ENCODE measurements at places on chromosomes 1 and 21.

- H3K27ac ChIP-seq, result no peak overlapping the region
- no peaks in the 10 kb centered on the region for H3K4me1 ChIP-seq
- no peak for DNase-seq
- no peaks in the 10 kb centered on the region for H3K36me3 ChIP-seq
These were observed 729.6 kb upstream of the PTBP2 start for GRCh38 chr1:95991787-95992520.

DNA sequence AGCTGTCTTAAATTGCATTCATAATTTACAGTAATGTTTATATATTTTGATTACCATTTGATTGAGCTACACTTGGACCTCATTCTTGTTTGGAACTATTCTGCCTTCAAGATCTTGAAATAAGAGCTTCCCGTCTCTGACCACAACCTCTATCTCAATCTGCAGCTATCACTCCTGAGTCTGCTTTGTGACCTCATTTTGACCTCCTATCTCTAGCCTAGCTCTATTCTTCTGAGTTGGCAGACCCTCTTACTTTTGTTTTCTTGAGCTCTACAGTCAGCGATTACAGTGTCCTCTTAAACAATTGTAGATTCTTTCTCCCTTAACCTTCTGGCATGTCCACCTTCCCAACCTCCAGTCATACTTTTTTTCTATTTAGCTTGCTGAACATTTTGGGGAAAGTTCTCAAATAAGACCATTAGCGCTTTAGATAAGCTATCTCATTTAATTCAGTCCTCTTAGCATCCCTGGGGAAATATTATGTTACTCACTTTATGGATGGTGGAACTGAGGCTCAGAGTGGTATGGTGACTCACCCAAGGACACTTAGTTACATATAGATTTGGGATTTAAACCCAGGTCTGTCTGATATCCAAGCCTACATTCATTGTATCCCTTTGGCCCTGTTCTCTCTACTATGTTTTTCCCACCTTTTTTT, 19.1 kb downstream of the RPAP2 start:
- H3K4me1 ChIP-seq, result no peaks in the 10 kb centered on the region
- no peaks in the 10 kb centered on the region for H3K27me3 ChIP-seq
- H3K4me3 ChIP-seq, result no peak overlapping the region

DNA sequence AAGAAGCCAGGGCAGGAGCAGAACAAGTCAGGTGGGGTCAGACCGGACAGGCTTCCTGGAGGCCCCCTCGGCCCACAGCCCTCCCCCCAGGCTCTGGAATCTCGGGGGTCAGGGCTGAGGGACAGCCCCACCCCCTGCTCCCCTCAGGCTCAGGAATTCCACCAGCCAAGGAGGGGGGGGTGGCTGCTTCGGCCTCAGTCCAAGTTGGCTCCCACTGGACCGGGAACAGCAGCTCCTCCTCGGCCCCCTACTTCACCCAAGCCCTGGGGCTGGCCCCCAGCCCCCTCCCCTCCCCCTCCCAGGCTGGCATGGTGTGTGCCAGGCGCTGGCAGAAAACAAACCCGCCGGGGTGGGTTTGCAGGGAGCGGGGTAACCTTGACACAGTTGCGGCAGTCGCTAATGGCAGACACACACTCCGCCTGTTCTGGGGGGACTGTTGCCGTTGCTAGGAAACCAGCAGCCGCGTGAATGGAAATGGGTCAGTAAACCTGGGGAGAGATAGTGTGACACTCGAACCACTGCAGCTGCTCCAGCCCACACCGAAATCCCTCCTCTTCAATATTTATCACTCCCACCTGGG, 32.4 kb downstream of the AHDC1 start:
- H3K27me3 ChIP-seq, result peaks cover 4% of the 10 kb centered on the region
- no peaks in the 10 kb centered on the region for H3K36me3 ChIP-seq
- H3K27ac ChIP-seq, result no peak overlapping the region
- H3K4me1 ChIP-seq, result peaks cover 33% of the 10 kb centered on the region

DNA sequence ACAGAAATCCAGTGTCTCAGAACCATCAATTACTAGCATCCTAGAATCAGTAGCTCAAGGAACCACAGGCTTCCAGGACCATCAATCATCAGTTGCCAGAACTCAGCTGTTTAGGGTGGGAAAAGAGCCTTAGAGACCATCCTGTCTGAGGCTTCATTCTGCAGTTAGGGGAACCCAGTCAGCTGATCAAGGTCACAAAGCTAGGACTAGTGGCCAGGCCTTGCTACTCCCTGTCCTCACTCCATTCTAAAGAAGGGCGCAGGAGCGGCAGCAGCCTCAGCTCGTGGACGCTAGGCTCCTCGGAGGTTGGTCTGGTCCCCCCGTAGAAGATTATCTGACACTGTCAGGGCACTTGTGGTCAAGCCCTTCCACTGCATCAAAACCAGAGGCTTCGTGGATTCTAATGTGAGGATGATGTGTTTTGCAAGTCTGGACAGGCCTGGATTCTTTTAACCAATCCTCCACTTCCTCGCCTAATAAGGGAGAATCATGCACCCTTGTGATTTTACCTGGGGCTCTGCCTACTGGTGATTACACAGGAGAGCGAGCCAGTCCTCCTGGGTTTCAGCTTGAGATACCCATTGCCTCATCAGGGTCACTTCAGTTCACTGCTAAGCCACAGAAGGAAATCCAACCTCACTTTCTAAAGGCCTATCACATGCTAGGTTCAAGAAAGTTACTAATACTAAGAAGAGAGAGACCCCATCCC, 41.7 kb upstream of the IFFO2 start:
- H3K4me1 ChIP-seq, result no peaks in the 10 kb centered on the region
- no peak overlapping the region for H3K4me3 ChIP-seq
- no peaks in the 10 kb centered on the region for H3K27me3 ChIP-seq
- DNase-seq, result no peak
- no peaks in the 10 kb centered on the region for H3K36me3 ChIP-seq

DNA sequence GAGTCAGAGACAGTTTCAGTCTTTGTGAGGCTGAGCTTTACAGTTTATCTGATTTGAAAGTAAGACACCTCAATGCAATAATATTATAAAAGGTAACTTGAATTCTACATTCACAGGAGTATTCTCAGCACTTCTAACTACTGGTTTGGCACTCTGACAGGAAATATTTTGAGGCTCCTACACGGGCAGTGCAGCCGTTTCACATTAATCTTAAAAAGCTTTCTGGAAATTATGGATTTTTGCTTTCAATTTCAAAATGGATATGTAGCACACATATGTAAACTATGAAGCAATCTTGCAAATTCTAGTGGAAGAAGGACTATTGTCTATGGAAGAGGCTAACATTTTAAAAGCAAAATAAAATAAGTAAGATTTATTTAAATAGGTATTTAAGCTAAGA, 262.9 kb upstream of the SNX7 start:
- DNase-seq, result no peak
- no peaks in the 10 kb centered on the region for H3K27me3 ChIP-seq
- peaks cover 9% of the 10 kb centered on the region for H3K4me1 ChIP-seq
- H3K36me3 ChIP-seq, result no peaks in the 10 kb centered on the region

- no peaks in the 10 kb centered on the region for H3K36me3 ChIP-seq
- peaks cover 14% of the 10 kb centered on the region for H3K4me1 ChIP-seq
- no peaks in the 10 kb centered on the region for H3K27me3 ChIP-seq
- no peak overlapping the region for H3K4me3 ChIP-seq
- no peak for DNase-seq
These were observed 160.1 kb downstream of the SLC45A1 start for GRCh38 chr1:8477983-8478362.

DNA sequence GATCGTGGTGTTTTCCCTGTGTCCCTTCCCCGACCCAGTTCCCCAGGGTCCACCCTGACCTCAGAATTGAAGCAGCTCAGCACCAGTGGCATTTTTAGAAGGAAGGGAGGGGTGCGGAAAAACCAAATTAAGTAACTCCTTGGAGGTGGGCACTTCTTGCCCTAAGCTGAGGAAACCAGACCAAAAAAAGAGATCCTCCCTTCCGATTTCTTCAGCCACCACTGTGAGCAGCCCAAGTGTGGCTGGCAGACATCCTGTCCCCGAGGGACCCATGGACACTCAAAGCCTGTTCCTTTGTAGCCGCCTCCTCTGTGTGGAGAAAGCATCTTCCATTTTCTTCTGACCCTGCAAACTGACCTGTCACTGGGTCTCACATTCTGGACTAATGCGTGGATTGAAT, 31.3 kb downstream of the KIRREL1 start:
- H3K27me3 ChIP-seq, result no peaks in the 10 kb centered on the region

DNA sequence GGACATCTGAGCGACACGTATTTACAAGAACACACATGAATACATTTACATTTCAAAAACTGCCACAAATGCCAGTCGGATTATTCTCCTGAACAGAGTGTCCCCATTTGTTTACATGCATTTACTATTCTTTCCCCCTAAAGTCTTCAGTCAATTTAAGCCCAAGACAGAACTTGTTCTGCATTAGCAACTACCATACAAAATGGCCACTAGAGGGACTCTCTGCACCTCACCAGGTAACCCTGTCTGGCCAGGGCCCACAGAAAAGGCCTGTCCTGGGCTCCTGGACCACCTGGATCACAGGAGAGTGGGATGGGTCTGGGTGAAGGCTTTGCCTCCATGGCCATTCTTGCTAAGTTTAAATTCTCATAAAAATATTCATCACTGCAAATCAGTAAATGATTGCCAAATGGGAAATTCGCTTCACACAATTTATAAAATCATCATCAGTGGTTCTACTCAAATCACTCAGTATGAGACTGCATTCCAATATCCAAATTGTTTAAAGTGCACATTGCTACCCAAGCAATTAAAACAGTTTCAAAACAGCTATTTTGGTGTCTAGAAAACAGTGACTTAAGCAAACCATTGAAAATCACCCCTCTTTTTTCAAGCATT, 12.5 kb upstream of the GUCA2A start:
- no peaks in the 10 kb centered on the region for H3K27me3 ChIP-seq
- H3K4me3 ChIP-seq, result no peak overlapping the region

GRCh38 chr1:7264101-7264500, 478.8 kb downstream of the CAMTA1 start:
- no peaks in the 10 kb centered on the region for H3K27me3 ChIP-seq
- H3K36me3 ChIP-seq, result no peaks in the 10 kb centered on the region
- H3K27ac ChIP-seq, result no peak overlapping the region
- H3K4me3 ChIP-seq, result no peak overlapping the region
- no peak for DNase-seq
- H3K4me1 ChIP-seq, result no peaks in the 10 kb centered on the region

- DNase-seq, result no peak
- H3K36me3 ChIP-seq, result no peaks in the 10 kb centered on the region
- H3K27ac ChIP-seq, result no peak overlapping the region
- H3K27me3 ChIP-seq, result no peaks in the 10 kb centered on the region
These were observed 7.9 kb downstream of the S100B start for GRCh38 chr21:46597031-46597430.

- no peaks in the 10 kb centered on the region for H3K27me3 ChIP-seq
- no peak overlapping the region for H3K4me3 ChIP-seq
- H3K36me3 ChIP-seq, result no peaks in the 10 kb centered on the region
These were observed 47.0 kb downstream of the IGSF21 start for GRCh38 chr1:18154430-18155194.

DNA sequence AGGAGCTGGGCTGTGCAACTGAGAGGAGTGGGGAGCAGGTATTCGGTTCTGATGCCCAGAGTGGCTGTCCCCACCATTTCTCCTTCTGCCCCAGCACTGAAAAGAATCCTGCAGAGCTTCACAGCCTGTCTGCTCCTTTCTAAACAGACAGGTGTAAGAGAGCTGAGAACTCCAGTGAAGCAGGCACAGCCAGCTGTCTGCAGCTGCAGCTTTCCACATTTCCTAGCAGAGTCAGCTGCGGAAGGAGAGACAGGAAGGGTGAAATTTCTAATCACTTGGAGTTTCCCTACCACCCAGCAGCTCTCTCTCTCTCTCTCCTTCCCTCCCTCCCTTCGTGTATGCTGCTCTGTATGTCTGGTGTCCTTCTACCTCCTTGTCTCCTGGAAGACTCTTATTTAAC, 40.5 kb upstream of the GJB5 start:
- DNase-seq, result no peak
- no peak overlapping the region for H3K4me3 ChIP-seq
- H3K4me1 ChIP-seq, result no peaks in the 10 kb centered on the region
- H3K27me3 ChIP-seq, result no peaks in the 10 kb centered on the region
- H3K27ac ChIP-seq, result no peak overlapping the region

GRCh38 chr1:27292106-27292505, 29.9 kb upstream of the TMEM222 start:
- H3K4me3 ChIP-seq, result no peak overlapping the region
- H3K27ac ChIP-seq, result no peak overlapping the region
- no peak for DNase-seq
- H3K4me1 ChIP-seq, result no peaks in the 10 kb centered on the region
- no peaks in the 10 kb centered on the region for H3K27me3 ChIP-seq

- no peaks in the 10 kb centered on the region for H3K27me3 ChIP-seq
- H3K4me1 ChIP-seq, result no peaks in the 10 kb centered on the region
- no peak overlapping the region for H3K27ac ChIP-seq
These were observed 61.5 kb upstream of the PTBP2 start for GRCh38 chr1:96660051-96660450.

GRCh38 chr1:183416850-183417771, 1.1 kb downstream of the NMNAT2 start:
- no peaks in the 10 kb centered on the region for H3K36me3 ChIP-seq
- no peak overlapping the region for H3K27ac ChIP-seq
- peaks cover 17% of the 10 kb centered on the region for H3K4me1 ChIP-seq
- DNase-seq, result peak; percentile 4
- peaks cover 79% of the 10 kb centered on the region for H3K27me3 ChIP-seq

GRCh38 chr1:4000811-4001251, 100.8 kb upstream of the C1orf174 start:
- no peak overlapping the region for H3K27ac ChIP-seq
- H3K4me3 ChIP-seq, result no peak overlapping the region
- H3K4me1 ChIP-seq, result no peaks in the 10 kb centered on the region

DNA sequence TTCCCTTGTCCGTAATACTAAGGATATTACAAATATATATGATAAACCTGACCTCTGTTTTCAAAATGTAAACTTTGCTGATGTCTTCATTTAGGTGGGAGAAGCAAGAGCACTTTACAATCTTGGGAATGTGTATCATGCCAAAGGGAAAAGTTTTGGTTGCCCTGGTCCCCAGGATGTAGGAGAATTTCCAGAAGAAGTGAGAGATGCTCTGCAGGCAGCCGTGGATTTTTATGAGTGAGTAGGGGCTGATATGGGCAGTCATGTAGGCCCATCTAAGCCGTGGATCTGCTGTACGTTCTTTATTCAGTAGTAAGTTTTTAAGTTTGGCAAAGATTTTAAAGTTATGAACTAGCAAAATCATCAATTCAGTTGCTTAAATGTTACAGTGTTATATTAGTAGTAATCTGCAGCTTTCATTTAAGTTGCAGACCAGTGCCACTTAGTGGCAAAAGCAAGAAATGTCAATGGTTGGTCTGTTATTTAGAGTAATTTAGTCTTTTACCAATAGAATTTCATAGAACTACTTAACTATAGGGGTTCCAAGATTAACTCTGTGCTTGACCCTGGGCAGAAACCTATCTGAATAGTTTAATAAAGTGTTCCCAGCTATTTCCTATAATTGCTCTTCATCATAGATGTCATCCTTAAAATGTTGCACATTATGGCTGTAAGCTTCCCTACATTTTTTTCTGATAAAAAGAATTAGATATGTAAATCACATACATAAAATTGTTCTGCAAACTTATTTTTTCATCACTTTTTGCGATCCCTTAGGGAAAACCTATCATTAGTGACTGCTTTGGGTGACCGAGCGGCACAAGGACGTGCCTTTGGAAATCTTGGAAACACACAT, 21.3 kb downstream of the GPSM2 start:
- no peak overlapping the region for H3K27ac ChIP-seq
- H3K36me3 ChIP-seq, result peaks cover 44% of the 10 kb centered on the region
- no peak overlapping the region for H3K4me3 ChIP-seq
- peak; percentile 50 for DNase-seq
- H3K27me3 ChIP-seq, result no peaks in the 10 kb centered on the region
